ENCODE measurements at places on chromosomes 16 and 17.

GRCh38 chr17:34892461-34893249 is 68.6 kb downstream of the CCT6B start:
- no peak for DNase-seq

- no peak for DNase-seq
Observed at GRCh38 chr17:55635253-55635914, 87.3 kb downstream of the TMEM100 start.

- DNase-seq: no peak
Observed at GRCh38 chr17:41835214-41835799, 725 bp downstream of the NT5C3B start.

DNA sequence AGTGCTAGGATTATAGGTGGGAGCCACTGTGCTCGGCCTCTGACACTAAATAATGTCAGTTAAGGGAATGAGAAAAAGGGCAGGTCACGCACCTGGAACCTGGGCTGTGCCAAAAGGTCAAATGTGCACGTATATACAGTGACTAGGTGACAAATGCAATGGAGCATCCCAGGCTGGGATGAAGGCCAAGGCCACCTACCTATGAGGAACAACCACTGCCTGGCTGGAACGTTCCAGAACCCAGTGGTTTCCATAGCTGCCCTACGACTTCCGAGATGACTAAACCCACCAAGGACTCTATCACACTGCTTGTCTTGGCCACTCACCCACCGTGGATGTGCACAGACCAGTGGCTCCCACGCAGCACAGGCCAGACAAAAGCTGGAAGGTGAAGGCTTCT is 16.1 kb downstream of the ZNF500 start:
- no peak for DNase-seq

DNA sequence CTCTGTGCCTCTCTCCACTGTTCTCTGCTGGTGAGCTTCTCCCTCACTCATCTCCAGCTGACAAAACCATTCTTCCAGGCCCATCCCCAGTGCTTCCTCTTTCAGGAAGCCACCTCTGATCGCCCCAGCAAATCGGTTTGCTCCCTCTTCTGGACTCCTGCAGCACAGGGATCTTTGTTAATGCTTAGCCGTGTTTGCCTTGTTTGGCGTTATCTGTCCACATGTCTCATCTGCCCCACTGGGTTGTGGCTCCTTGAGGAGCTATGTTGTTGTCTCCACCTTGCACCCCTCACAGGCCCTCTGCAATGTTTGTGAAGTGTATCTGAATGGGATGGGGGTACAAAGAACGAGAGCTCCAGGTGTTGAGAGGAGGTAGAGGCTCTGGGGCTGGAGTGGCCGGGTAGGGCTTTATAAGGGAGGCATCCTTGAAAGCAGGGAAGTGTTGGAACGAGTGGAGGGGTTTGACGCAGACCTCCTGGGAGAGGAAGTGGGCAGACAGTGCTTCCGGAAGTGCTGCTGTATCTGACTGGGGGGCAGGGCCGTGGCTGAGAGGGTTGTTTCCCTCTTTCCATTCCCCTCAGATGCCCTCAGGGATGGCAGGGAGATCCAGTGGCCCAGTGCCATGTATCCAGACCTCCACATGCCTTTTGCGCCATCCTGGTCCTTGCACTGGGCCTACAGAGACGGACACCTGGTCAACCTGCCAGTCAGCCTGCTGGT is 27.8 kb downstream of the CASKIN2 start:
- DNase-seq: peak; percentile 8

DNA sequence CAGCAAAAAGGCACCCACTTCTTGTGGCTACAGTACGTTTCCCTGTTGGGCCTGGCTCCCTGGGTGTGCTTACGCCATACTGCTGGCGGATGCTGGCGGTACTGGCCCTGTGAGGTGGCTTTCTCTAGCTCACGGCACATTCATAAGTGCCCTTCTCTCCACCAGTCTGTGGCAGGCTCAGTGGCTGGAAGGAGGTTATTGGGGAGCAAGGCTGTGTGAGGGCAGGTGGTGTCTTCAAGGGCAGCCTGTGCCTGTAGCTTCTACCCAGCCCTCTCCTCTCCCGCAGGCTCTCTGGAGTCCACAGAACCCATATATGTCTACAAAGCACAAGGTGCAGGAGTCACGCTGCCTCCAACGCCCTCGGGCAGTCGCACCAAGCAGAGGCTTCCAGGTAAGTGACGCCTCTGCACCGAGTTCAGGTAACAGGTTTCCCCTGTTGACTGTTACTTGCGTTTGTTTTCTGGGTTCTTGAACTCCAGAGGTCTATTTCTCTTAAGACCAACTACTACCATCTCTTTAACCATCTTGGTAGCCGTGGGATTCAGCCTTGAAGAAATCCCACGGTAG is 20.6 kb downstream of the NTAN1 start:
- no peak for DNase-seq

GRCh38 chr17:59963738-59964481 is 630 bp downstream of the RNFT1 start:
- peak; percentile 36 for DNase-seq

GRCh38 chr16:86353148-86353547 is 157.2 kb upstream of the FOXF1 start:
- no peak for DNase-seq

DNA sequence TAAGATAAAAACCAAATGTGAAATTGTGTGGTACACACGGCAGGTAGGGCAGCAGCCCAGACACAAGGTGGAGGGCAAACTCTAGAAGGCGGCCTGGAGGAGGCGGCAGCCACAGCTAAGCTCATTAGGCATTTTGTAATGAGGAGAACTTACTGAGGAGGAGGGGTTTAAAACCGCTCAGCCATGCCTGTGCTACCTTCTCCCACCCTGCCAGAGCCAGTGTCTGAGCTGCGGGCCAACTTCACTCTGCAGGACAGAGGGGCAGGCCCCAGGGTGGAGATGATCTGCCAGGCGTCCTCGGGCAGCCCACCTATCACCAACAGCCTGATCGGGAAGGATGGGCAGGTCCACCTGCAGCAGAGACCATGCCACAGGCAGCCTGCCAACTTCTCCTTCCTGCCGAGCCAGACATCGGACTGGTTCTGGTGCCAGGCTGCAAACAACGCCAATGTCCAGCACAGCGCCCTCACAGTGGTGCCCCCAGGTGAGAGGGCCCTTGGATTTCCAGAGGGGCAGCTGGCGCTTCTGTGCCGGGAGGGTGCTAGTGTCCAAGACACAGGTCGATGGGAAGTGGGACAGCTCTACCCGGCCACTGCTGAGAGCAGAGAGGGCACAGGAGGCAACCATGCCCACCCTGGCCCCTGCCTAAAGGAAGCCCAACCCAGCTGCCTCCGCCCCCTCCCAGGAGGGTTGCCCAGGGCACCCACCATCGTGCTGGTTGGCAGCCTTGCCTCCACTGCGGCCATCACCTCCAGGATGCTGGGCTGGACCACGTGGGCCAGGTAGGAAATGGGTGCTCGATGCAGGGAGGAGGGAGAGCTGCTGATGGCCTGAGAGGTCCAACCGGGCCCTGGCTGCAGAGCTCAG is 4.3 kb upstream of the SYNGR2 start:
- DNase-seq: no peak

- no peak for DNase-seq
Observed at GRCh38 chr16:53537626-53538025, 34.6 kb upstream of the AKTIP start.

DNA sequence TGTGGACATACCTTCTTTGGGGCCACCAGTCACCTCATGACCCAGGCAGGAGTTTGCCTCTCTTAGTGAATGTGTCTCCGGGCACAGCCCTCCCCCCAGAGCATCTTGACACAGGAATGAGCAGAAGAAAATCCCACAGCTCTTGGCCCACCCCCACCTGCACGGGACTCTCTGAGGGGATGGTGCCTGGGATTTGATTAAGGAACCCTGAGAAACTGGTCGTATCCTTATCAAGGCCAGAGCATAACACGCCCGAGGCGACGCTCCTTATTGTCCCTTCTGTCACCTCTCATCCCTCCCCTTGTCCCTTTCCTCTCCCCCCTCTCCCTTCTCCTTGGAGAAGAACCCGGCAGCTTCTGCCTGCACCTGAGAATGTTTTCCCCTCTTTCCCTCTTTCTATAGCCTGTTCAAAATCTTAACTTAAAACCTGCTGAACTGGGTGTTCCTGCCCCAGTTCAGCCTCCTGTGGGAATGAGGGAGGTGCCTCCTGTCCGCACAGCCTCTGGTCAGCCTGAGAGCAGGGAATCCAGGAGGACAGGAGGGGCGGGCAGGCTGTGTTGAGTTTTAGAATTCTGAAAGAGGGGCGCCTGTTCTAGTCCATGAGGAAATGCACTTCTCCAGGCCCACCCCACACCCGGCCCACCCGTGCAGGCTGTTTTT is 140.7 kb upstream of the PLCG2 start:
- DNase-seq: no peak

DNA sequence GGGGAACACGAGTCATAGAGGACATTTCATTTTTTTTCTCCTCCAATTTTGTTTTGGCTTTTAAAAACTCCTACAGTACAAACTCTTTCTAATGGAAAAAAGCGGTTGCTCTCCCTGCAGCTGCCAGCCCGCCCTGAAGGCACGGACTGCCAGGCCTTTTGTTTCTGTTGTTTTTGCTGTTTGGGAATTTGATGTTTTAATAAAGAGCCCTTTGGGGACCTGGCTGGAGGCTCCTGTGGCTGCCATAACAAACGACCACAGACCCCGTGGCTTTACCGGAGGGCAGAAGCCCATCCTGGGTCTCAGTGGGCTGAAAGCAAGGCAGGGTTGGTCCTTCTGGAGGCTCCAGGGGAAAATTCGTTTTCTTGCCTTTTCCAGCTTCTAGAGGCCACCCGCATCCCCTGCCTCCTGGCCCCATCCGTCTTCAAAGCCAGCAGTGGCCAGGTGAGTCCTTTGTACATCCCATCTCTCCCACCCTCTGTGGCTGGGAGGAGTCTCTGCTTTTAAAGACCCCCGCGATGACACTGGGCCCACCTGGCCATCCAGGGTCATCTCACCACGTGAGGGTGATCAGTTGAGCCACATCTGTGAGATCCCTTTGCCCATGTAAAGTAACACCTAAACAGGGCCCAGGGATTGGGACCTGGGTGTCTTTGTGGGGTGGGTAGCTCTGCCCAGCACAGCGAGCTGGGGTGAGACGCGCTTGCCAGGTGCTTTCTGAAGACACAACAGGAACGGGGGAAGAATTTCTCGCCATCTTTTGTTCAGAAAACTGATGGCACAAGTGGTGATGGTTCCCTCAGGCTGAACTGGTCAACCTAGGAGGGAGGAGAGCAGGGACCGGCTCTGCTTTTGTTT is 113.9 kb downstream of the BANP start:
- no peak for DNase-seq

GRCh38 chr16:48523415-48524204 is 86.4 kb downstream of the N4BP1 start:
- DNase-seq: no peak

DNA sequence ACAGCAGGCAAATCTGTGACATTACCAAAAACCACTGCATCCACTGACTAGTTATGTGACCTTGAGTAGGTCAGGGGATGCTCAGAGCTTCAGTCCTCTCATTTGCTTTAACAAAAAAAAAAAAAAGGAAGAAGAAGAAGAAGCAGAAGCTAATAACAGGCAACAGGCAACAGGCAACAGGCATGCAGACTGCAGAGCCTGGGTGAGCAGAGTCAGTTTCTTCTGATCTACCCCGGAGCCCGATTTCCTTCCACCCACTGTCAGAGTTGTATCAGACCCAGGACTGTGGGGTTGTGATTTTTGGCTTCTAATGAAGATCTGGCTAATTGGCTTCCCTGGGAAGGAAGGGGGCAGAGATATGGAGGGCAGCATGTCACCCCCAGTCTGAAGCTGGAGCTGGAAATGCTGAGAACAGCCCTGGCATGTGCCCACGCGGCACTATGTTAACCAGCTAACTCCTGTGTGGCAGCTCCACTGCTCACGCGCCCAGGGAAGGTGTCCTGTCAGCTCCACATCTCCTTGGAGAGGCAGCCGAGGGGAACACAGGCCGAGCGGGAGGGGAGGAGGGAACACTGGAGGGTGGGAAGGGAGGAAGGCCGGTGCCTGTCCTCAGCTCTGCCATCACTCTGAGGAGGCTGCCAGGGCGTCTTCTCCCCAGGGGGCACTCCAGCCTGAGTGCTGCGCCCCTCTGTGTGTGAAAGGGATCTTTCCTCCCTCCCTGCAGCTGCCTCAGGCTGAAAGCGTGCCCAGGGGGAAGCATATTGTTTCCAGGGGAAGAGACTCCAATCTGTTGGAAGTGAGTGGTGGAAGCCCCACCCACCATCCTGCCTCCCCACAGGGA is 17.6 kb downstream of the SRCIN1 start:
- no peak for DNase-seq

GRCh38 chr17:80605326-80606066 is 60.9 kb downstream of the RPTOR start:
- DNase-seq: peak; percentile 38

- no peak for DNase-seq
Observed at GRCh38 chr17:36884495-36885152, 52.7 kb upstream of the LHX1 start.

DNA sequence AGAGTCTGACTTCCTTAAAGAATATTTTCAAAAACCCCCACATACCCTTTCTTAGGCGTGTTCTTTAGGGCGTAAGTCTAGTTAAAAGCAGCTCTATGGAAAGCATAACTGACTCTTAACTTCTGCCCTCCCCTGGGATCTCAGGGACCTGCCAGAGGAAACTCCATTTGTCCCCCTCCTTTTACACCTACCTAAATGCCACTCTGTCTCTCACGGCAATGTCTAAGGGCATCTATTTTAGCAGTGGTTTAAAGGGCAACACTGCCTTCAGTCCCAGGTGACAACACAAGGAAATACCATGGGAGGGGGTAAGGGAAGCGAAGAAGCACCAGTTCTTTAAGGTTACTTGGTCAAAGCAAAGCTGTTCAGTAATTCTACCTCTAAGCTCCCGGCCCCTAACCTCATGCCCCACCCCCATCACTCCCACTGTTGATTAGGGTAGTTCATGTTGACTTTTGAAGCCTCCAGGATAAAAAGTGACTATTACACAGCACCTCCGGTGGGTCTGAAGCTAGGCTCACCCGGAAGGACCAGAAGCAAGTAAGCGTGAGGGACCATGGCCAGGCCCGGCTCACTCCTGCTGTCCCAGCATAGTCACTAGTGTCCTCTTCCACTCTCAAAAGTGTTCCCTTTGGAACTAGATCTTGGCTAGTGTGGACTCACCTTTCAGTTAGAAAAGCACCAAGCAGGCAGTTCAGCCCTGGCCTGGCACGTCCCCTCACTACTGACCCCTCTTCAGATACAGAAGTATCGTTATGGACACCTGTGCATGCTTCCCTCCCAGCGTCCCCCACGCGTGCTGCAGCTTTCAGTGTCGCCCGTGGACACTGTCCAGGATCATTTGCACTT is 47.1 kb downstream of the CYTH1 start:
- no peak for DNase-seq

DNA sequence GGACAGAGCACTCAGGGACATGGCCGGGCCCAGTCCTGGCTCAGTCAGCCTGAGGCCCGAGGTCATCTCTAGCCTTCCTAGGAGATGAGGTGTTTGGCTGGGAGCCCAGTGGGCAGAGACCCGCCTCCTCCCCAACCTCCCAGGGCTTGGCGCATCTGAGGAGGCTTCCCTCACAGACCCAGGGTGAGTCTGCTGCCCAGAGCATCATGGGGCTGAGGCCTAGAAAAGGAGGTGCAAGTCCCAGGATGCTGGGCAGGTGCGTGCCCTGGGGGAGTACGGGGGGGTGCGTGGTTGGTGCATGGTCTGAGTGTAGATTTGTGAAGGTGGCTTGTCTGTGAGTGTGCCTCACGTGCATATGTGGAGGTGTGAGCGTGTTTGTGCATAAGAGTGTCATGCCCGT is 4.7 kb downstream of the PDE6G start:
- no peak for DNase-seq
